Activated CD4-positive, alpha-beta T cell treated with anti-CD3 and anti-CD28 coated beads, Interleukin-2, Interleukin-4, amounts not matched to agents 100 ng/mL and 50 ng/mL, durations not matched to agents 16 hours and 8 hours (primary cell): ENCODE measurements at places on chromosomes 4 and X.

- no peak for DNase-seq
Observed at GRCh38 chr4:167492007-167492406, 257.7 kb upstream of the SPOCK3 start.

DNA sequence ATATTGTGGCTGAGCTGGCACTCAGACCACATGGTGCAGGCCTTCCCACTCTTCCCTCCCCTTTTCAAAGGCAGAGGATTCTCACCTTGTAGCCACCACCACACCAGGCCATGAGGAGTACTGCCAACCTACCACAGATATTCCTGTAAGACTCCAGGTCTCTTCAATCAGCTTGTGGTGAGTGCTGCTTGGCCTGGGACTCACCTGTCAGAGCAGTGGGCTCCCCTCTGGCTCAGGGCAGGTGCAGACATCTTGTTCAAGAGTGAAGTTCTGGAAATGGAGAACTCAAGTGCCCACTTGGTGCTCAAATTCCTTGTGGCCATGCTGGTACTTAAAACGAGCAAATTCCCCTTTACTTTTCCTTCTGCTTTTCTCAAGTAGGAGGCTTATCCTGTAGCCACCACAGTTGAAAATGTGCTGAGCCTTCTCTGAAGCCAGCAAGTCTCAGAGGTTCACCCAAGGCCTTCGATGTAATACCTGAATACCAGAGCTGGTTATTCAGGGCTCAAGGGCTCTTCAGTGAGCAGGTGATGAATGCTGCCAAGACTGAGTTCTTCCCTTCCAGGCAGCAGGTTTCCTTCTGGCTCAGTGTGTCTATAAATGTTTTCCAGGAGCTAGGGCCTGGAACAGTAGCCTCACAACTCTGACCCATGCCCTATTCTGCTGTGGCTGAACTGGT is 212.9 kb downstream of the TEX13C start:
- DNase-seq = no peak

DNA sequence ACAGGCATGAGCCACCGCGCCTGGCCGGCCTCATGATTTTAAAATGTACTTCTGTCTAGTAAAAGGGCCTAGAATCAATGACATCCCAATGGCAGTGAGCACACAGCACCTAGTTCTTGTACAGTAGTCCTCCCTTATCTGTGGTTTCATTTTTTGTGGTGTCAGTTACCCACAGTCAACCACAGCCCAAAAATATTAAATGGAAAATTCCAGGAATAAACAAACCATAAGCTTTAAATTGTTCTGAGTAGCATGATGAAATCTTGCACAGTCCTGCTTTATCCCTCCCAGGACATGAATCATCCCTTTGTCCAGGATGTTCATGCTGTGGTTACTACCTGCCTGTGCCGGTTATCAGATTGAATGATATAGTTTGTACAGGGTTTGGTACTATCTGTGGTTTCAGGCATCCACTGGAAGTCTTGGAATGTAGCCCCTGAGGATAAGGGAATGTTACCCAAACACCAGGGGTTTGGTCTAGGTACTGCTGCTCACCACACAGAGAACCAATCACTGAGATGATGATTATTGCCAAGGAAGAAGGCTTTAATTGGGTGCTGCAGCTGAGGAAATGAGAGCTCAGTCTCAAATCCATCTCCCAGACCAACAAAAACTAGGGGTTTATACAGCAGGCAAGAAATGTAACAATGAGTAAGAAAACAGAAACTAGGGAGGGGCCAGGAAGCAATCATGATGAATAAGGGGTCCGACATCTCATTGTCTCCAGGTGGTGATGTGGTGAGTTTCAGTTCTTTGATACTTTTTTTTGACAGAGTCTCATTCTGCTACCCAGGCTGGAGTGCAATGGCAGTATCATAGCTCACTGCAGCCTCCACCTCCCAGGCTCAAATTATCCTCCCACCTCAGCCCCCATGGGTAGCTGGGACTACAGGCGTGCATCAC is 16.2 kb upstream of the FHL1 start:
- peak; percentile 34 for DNase-seq

DNA sequence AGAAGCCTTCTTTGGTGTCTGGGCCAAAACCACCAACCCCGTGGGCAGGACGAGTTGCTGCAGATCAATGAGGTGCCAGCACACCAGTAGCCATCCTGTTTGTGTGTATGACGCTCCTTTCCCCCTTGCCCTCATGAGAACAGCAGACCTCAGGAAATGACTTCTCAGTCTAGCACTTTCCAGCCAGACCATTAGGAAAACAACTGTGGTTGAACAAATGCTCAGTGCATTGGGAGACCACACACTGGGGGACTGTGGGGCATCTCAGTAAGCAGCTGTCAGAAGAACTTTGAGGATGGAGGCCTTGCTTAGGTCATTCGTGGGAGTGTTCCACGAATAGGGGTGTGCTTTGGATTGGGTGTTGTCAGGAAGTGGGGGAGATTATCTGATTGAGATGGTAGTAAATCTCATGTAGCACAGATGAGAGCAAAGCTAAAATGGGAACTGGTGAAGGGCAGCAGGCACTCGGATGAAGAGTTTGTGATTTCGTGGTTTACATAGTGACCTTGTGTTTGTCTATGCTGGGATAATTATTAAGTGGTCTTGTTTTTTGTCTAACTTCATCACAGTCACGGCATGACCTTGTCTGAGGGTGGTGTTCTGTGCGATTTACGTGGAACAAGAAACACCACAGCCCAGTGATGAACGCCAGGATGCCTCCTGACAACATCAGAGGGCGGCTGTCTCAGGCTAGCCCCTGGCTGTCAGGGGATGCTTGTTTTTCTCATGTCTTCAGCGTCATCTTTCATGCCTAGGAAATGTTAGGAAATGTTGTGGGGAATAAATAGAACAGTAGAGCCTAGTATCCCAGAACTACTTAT is 70.1 kb downstream of the USP46 start:
- DNase-seq = peak; percentile 1

DNA sequence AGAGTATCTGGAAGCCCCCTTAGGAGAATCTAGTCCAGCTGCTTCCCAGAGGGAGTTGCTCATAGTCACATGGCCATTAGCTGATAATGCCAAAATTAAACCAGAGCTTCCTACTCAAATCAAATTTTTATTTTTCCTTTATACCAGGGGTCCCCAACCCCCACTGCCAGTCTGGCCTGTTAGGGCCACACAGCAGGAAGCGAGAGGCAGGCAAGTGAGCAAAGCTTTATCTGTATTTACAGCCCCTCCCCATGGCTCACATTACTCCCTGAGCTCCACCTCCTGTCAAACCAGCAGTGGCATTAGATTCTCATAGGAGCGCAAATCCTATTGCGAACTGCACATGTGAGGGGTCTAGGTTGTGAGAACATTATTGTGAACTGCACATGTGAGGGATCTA is 19.2 kb upstream of the TNIP3 start:
- DNase-seq = no peak

- DNase-seq = no peak
Observed at GRCh38 chr4:74092957-74093356, 6.0 kb downstream of the CXCL2 start.

GRCh38 chr4:6198768-6199421 is 1.5 kb downstream of the JAKMIP1 start:
- peak; percentile 63 for DNase-seq

DNA sequence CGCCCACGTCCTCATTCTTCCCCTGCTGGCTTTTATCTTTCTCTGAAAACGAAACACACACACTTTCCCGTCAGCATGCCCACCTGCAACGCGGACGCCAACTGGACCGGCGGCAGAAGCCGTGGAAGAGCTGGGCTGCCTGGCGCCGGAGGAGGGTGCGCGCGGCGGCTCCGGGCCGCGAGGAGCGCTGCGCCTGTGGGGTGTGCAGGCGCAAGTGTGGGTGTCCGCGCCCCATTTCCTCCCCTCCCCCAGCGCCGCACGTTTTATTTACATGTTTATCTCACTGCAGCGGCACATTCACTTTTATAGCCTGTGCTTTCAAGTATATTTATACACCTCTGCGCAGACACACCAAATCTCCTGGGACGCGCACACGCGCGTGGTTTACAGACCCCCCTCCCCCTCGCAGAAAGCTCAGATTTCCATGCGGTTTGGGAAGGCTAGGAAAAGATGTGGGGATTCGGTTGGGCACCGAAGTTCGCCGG is 1.5 kb downstream of the PITX2 start:
- no peak for DNase-seq

DNA sequence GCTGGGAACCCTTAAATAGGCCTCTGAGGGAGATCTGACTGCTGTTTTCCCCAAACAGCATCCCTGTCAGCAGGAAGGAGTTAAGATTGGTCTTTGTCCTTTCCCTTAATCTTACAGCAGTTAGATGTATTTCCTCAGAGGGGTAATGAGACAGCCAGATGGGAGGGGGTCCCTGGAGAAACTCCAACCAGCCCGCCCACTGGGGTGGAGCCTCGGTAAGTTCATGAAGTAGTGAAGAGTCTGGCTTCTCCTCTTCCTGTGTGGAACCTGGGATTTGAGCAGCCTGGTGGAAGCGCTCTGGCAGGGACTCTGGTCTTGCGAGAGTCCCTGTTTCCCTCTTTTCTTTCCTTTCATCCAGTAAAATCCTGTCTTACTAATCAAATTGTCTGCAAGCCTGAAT is 330.0 kb downstream of the TLL1 start:
- DNase-seq = no peak

DNA sequence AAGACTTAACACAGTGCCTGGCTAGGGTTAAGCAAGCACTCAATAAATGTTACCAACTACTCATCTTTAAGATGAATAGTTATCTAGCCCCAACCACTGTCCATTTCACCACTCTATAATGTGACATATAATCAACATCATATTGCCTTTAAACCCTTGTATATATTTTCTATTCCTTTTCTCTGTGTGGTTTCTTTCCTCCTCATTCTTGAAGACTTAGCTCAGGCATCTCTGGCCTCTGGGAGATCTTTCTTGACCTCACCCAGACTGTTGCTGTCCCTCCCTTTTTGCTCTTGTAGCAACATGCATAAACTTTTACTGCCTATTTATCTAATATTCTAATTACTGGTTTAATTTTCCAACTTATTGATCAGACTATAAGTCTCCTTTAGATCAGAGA is 249.9 kb upstream of the MAB21L2 start:
- no peak for DNase-seq

GRCh38 chrX:118216087-118216486 is 99.5 kb upstream of the KLHL13 start:
- no peak for DNase-seq

- no peak for DNase-seq
Observed at GRCh38 chr4:73707269-73707875, 33.0 kb upstream of the CXCL8 start.

- no peak for DNase-seq
Observed at GRCh38 chr4:154049457-154050181, 260.7 kb upstream of the SFRP2 start.

DNA sequence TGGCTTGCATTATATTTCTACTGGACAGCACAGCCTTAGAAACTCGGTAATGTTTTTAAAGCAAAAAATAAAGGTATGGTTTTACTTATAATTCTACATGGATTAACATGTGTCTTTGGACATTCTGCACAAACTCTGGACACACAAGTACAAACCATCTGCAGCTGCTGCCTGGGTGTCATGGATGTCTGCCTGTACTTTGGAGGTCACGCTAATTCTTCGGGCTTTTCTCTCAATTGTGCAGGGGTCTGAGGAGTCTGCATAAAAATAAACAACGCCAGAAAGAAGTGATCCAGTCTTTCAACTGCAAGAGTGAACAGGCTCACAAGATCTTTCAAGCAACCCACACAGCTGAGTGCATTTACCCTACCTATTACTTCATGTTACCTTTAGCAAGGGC is 55.2 kb downstream of the TAB3 start:
- no peak for DNase-seq

DNA sequence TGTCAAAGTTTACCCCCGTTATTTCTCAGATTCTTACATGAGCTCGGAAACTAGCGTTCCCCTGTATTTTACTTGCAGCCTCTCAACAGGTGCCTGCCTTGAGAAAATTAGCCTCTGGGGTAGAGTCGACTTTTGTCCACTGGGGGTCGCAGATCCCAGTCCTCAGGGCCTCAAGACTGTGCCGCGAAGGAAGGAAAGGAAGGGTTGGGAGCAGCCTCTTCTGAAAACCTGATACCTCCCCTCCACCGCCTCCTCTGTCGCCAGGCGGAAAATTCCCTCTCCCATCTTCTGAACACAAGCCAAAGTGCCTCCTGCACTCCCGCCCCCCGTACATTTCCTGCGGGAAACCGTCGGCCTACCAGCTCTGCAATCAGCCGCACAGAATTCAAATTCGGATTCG is 44.4 kb upstream of the TMSB15B start:
- peak; percentile 58 for DNase-seq

DNA sequence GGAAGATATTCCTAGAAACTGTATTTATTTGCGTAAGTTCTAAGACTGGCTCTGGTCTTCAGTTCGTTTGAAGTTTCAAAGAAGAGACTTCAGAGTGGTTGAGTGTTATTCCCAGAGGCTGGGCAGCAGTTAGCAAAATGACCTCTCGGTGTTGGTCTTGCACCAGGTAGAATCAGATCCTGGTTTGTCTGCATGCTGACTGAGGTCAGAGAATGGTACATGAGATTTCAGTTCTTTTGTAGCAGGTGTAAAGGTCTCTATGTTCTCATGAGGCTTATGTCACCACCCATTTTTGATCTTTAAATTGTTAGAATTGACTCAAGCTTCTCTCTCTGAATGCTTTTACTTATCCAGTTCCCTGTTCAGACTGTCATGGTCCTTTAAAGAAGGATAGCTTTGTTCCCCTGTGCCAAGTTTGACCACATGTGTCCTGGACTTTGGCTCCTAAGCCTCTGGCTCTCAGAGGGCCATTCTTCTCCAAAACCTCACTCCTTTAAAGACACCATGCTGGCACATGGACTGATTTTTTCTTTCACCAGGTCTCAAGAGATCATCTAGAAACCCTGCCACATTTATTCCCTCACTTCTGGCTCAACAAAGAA is 355.8 kb upstream of the BOD1L1 start:
- DNase-seq = no peak

DNA sequence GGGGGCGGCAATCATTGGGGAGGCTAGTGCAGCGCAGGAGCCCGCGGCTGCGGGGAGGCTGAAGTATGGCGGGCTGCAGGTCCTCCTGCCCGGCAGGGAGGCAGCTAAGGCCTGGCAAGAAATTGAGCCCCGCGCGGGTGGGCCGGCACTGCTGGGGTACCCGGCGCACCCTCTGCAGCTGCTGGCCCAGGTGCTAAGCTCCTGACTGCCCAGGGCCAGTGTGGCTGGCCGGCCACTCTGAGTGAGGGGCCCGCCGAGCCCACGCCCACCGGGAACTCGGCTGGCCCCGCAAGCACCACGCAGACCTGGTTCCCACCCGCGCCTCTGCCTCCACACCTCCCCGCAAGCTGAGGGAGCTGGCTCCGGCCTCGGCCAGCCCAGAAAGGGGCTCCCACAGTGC is 94.9 kb downstream of the SLC39A8 start:
- DNase-seq = no peak

DNA sequence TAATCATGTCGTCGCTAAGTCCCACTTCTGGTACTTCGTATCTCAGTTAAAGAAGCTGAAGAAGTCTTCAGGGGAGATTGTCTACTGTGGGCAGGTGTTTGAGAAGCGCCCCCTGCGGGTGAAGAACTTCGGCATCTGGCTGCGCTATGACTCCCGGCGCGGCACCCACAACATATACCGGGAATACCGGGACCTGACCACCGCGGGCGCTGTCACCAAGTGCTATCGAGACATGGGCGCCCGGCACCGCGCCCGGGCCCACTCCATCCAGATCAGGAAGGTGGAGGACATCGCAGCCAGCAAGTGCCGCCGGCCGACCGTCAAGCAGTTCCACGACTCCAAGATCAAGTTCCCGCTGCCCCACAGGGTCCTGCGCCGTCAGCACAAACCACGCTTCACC is 11.3 kb downstream of the PNCK start:
- peak; percentile 29 for DNase-seq
